Stromal cell of bone marrow (primary cell): ENCODE measurements at places on chromosomes 7 and 10.
A peak's percentile ranks its signal among the peaks of the same experiment; 100 is the strongest.

GRCh38 chr7:16594061-16594460 lies 51.5 kb downstream of the ANKMY2 start:
- peak; percentile 52 for DNase-seq

GRCh38 chr7:100464210-100464660 lies at the start of gene SPACDR:
Gene SPACDR, minus strand, starts transcription at chr7:100464260. Its CDS starts 235 bp downstream, at chr7:100464025.
- DNase-seq, result no peak

- DNase-seq, result no peak
These were observed 1.7 kb downstream of the DPY19L1 start for GRCh38 chr7:35035511-35035961.

GRCh38 chr10:59432207-59432900 lies 70.0 kb upstream of the FAM13C start:
- DNase-seq, result peak; percentile 40

GRCh38 chr10:3477683-3478082 lies 305.1 kb upstream of the PITRM1 start:
- DNase-seq, result peak; percentile 31

GRCh38 chr10:125151553-125152449 lies 8.6 kb downstream of the CTBP2 start:
- no peak for DNase-seq

DNA sequence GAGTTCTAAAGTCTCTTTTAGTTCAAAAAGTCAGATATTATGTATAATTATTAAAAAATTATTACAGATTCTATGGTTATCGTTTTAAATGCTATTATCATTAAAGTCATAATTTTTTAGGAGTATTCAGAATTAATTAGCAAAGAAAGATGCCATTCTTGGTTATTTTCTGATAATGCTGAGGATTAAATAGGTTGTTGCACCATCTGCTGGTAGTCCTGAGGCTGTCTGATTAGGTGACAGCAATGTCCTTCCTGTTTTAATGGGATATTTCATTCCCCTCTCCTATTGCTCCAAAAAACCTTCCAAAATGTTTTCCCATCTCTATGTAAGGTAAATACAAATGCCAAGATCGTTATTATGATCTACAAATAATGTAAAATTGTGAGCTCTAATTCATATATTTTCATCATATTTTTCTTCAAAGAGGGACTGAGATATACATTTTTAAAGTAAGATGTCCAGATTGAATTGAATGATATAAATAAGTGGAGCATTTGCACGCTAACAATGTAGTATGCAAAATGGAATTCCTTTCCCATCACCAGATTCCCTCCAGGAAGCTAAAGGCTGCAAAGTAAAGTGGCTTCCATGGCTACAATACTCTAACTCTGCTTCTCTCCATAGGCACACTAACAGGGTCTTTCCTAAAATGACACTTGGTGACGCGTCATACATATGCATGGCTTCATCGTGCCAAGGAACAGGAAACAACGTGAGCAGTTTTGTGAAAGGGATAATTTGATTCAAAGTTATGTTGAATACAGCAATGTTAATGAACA lies 58.8 kb upstream of the AKR1E2 start:
- peak; percentile 48 for DNase-seq

- no peak for DNase-seq
These were observed 26.6 kb upstream of the DOCK1 start for GRCh38 chr10:126878594-126878993.

GRCh38 chr10:27743012-27743876 lies 2.4 kb downstream of the MKX start:
- no peak for DNase-seq

GRCh38 chr7:35736725-35737124 lies 41.8 kb upstream of the HERPUD2 start:
- DNase-seq, result no peak

DNA sequence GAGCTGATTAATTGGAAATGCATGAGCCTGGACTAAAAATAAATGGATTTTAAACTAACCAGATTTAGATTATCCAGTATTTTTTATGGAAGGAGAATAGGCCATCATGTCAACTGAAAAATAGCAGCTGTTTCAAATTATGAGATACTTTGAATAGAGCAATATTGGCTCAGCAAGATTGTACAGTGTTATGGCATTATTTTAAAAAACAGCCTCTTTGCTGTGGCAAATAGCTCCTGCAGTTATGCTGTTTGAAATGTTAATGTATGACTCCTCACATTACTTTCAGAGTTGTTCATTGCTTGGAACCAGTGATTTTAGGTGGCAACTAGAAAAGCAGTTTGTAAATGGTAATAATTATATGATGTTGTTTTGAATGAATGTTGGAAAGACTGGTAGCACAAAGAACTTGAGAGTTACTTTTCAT lies 244.5 kb downstream of the KIAA1217 start:
- no peak for DNase-seq

DNA sequence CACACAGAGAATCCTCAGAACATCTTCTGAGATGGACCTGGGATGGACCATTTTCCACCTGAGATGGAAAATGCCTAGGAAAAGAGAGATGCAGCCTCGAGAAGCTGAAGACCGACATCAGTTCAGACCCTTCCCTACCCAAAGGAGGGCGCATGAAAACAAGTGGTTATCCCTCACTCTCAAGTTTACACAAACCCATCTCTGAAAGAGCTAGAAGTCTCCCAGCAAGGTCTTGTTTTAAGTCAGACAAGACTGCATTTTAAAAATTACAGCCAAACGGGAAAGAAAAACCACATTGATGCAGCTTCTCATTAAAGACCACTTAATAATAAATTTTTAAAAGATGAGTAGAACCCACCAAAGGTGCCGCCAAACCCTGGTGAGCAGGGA lies 1.3 kb downstream of the RAPGEF5 start:
- no peak for DNase-seq
